ENCODE measurements at places on chromosomes 2 and 18.

- no peak for DNase-seq
Measured at GRCh38 chr18:49495480-49495879, 8.4 kb upstream of the C18orf32 start.

GRCh38 chr2:149320362-149320761, 10.0 kb upstream of the LYPD6 start:
- DNase-seq = no peak

- DNase-seq = no peak
Measured at GRCh38 chr2:121030523-121030922, 254.5 kb downstream of the TFCP2L1 start.

DNA sequence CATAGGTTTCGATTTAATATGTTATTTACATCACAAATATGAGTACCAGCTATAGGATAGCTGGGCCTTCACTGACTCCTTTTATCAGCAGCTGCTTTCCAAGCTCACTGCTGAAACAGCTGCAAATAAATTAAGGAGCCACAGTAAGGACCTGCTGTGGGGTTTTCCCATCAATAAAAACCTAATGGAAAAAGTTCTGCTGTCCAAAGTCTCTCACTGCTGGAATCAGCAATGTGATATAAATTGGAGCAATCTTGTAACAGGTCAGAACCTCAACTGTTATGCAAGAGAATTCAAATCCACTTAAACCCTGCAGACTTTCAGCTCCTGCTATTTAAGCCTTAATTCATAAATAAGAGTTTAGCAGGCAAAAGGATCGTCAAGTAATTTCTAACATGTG, 61.3 kb downstream of the NEB start:
- DNase-seq = no peak

DNA sequence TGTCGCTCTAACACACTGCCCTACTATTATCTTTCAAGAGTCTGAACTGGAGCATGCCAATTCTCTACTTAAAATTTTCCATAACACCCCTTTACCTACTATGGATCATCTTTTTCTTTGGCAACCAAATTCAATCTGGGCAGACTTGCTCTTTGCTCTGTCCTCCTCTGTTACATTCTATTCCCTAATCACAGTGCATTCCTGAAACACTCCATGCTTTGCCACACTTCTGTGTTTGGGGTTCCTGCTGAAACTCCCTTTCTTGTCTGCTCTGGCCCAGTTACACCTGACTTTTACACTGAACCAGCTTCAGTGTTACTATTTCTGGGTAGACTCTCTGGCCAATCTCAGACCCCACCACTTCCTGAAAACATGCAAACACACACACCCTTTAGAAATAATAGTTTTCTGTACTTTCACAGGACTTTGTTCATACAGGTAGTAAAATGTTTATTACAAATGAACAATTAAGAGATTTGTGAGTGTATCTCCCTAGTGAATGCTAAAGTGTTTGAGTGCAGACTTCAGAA, 119.9 kb upstream of the DCC start:
- no peak for DNase-seq

All from stimulated activated CD8-positive, alpha-beta memory T cell treated with anti-CD3 and anti-CD28 coated beads, Interleukin-7, amount 100 ng/mL, for 1 hour (primary cell).